Ovary (tissue), 10 donors: ENCODE measurements at places on chromosomes 11 and 22. TPM values are rescaled to one million over a fixed set of nuclear protein-coding genes. Genes with fewer than 3 reads are reported as not detected.

DNA sequence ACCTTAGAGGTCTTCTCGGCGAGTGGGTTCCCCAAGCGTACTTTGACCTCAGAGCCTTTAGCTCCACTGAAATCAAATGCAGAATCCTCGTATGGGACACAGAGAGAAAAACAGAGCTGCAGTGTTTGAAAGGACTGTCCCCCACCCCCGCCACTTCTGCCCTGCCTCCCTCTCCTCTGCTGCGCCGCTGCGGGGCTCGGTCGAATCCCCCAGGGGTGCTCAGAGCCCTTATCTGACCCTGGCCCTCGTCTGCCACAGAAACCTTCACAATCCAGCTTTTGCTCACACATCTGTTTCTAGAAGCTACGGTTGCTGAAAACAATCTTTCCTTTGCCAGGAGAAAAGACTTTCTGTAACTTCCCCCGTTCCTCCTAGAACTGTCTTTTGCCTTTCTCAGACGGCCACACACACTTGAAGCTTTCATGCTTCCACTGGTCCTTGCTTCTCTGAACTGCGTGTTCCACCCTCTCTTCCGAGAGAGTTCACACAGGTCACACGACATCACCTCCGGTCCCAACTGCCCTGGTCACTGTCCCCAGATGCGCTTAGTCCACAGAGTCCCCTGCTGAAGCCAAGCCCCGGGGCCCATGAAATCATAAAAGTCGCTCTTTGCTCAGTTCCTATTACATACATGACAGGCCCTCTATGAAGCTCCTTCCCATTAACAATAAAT lies 3.7 kb downstream of the SMIM35 start:
- H3K27ac ChIP-seq, result no peak overlapping the region
- no peaks in the 10 kb centered on the region for H3K4me1 ChIP-seq
- H3K36me3 ChIP-seq, result no peaks in the 10 kb centered on the region
- H3K27me3 ChIP-seq, result no peaks in the 10 kb centered on the region
- no peak for DNase-seq
- H3K4me3 ChIP-seq, result no peak overlapping the region

The NRXN2 gene
- polyA plus RNA-seq, result 21.5 TPM

The TTC28 gene
- 16.7 TPM for polyA plus RNA-seq

DNA sequence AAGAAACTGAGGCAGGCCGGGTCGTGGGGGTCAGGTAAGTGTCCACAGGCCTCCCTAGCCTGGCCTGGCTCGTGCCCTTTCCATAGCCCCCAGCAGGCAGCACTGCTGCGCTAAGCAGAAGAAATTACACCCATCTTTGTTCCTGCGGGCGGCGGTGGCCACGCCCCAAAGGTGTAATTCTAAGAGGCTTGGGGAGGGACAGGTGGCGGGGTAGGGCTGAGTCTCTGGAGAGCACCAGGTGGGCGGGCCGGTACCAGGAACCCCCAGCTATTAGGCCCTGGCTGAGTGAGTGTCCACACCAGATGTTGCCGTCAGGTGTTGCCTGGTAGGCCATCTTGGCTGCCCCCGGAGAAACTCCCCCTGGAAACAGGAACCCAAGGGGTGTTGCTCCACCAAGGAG lies 12.3 kb upstream of the ARAP1 start:
- no peak overlapping the region for H3K27ac ChIP-seq
- no peaks in the 10 kb centered on the region for H3K27me3 ChIP-seq
- peaks cover under 1% of the 10 kb centered on the region for H3K4me1 ChIP-seq
- no peak overlapping the region for H3K4me3 ChIP-seq

DNA sequence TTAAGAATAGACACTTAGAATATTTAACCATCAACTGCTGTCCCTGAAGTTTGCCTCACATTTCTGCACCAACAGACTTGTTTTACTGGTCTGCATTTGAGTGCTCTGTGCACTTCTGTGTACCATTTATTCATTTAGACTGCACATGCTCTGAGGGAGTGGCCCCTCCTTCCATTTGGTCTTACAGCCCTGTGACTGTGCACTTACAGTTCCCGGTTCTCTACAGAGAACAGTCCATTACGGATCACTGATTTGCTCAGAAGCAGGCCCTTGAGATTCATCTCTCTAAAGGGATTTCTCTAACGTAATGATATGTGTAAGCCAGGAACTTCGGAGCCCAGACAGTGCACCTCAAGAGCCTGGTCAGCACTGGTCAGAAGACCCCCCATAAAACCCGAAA lies 247.3 kb upstream of the BLID start:
- H3K27ac ChIP-seq, result no peak overlapping the region
- H3K36me3 ChIP-seq, result no peaks in the 10 kb centered on the region
- H3K27me3 ChIP-seq, result no peaks in the 10 kb centered on the region
- H3K4me1 ChIP-seq, result peaks cover 9% of the 10 kb centered on the region
- H3K4me3 ChIP-seq, result no peak overlapping the region

DNA sequence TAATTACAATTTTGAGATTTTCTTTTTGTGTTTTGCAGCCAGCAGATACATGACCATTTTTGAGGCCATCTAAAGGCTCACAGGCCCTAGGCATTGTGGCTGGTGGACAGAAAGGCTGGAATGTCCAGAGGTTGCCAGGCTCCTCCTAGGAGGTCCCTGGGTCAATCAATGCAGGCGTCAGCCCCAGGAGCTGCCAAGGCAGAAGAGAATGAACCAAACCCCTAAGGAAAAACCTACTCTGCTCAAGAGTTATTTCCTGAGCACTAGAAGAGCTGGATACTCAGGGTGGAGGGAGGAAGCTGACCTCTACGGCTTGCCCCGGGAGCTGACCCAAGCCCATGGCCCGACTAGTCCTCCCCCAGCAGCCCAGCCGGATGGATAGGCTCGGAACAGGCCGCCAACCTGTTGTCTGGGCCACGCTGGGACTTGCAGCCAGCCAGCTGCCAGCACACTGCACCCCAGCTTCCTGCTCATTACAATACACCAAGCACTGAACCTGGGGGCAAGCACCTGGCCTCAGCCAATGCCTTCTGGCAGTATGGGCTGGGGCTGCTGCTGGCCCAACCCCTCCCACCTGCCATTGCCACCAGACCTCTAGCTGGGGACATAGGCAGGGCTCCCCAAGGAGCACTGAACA lies 5.7 kb upstream of the SCGB1A1 start:
- H3K4me1 ChIP-seq, result peaks cover under 1% of the 10 kb centered on the region
- H3K4me3 ChIP-seq, result no peak overlapping the region
- no peak overlapping the region for H3K27ac ChIP-seq
- no peak for DNase-seq
- H3K36me3 ChIP-seq, result no peaks in the 10 kb centered on the region

The HOATZ gene
- polyA plus RNA-seq, result not detected

The MMP3 gene
- polyA plus RNA-seq, result 0.35 TPM

GRCh38 chr11:117092951-117093590 lies 5.2 kb downstream of the SIK3 start:
- peak overlapping the region; percentile 11 for H3K27ac ChIP-seq
- H3K36me3 ChIP-seq, result no peaks in the 10 kb centered on the region
- no peaks in the 10 kb centered on the region for H3K27me3 ChIP-seq
- no peak overlapping the region for H3K4me3 ChIP-seq
- no peak for DNase-seq

- H3K27ac ChIP-seq, result no peak overlapping the region
- no peak for DNase-seq
- no peaks in the 10 kb centered on the region for H3K36me3 ChIP-seq
- no peak overlapping the region for H3K4me3 ChIP-seq
Measured at GRCh38 chr11:91093141-91093540, 870.3 kb upstream of the CHORDC1 start.

DNA sequence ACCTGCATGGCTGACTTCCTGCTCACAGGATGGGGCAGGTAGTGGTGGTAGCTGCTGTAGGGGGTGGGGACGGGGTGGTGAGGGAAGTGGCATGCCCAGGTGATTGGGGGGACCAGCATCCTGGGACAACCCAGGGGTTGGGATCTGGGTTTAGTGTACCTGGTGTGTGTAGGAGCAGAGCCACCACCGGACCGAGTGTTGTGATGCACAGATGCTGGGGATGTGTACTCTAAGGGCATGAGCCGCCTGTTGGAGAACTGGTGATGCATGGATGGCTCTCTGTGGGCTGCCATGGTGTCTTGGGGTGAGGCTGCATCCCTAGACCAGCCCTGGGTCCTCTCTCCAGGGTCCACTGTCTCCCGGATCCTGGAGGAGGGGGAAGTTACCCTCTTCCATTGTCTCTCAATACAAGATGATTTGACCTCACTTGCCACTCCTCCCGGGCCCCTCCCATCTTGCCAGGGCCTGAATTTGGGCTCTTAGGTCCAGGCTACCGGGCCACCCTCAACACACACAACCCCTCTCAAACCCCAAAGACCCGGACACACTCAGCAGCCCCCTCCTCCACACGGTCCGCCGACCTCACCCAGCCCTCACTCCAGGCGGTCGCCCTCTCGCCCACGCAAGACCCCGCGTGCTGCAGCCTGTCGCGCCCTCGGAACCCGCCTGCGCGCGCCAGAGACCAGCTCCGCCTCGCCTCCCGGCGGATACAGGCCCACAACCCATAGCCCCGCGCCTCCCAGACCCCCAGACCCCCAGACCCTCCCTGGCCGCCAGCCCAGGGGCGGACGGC lies 619 bp downstream of the LRRC75B start:
- no peaks in the 10 kb centered on the region for H3K4me1 ChIP-seq
- H3K36me3 ChIP-seq, result no peaks in the 10 kb centered on the region
- no peaks in the 10 kb centered on the region for H3K27me3 ChIP-seq
- H3K27ac ChIP-seq, result peak overlapping the region; percentile 63
- DNase-seq, result peak; percentile 45

GRCh38 chr11:115202074-115202473 lies 302.1 kb downstream of the CADM1 start:
- H3K4me1 ChIP-seq, result no peaks in the 10 kb centered on the region
- no peaks in the 10 kb centered on the region for H3K36me3 ChIP-seq
- H3K27me3 ChIP-seq, result no peaks in the 10 kb centered on the region
- H3K4me3 ChIP-seq, result no peak overlapping the region

DNA sequence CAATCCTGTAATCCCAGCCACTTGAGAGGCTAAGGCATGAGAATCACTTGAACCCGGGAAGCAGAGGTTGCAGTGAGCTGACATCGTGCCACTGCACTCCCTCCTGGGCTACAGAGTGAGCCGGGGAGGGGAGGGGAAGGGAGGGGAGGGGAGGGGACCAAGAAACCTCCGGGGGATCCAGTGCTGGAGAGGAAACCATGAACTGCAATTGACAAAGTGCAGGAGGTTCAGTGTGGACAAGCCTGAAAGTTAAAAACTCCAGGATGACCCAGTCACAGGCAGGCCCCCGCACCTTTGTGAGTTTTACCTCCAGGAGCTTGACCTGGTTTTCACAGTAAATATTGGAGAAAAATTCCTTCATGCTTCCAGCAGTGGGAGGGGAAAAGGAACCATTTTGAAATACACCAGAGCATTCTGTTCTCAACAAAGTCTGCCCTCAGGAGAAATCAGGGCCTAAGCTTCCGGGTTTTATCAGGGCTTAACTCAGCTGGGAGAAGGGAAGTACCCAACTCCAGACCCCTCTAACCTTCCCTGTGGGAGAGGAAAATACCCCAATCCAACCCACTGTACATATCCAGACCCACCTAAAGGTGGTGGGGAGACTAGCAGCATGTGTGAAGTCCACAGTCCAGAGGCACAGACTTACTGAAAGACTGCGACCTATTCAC lies 15.5 kb upstream of the ZFTA start:
- H3K36me3 ChIP-seq, result no peaks in the 10 kb centered on the region
- H3K4me3 ChIP-seq, result no peak overlapping the region
- no peak for DNase-seq
- H3K4me1 ChIP-seq, result no peaks in the 10 kb centered on the region
- H3K27ac ChIP-seq, result no peak overlapping the region

DNA sequence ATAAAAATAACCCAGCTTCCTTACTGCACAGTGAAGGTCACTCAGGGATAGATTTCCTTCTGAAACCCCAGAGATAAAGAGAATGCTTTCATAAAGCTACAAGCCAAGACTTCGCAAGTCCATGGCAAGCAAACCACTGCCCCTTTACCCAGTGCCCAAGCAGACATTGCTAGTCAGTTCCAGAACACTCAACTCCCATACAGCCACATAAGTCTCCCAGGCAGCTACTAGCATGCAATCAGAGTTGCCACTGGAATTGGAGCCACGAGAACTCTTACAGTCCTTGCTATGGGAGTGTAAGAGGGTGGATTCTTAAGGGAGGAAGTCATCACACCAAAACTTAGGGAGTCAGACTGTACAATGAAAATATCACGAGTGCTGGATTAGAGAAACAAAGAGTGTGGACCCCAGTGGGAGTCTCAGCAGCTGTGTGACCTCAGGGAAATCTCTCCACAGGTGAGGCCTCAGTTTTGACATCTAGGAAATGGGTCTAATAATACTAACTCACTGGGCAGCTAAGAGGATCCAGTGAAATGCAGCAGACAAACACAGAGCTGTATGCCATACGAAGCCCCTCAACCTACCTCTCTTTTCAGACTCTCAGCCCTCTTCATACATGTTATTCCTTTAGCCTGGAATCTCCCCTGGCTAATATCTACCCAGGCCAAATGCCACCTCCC lies 526.6 kb downstream of the MN1 start:
- no peak overlapping the region for H3K4me3 ChIP-seq
- no peak for DNase-seq

GRCh38 chr11:126915430-126915829 lies 85.1 kb downstream of the KIRREL3 start:
- no peaks in the 10 kb centered on the region for H3K4me1 ChIP-seq
- H3K4me3 ChIP-seq, result no peak overlapping the region
- H3K27me3 ChIP-seq, result no peaks in the 10 kb centered on the region
- DNase-seq, result no peak
- no peaks in the 10 kb centered on the region for H3K36me3 ChIP-seq

- H3K36me3 ChIP-seq, result no peaks in the 10 kb centered on the region
- H3K27ac ChIP-seq, result no peak overlapping the region
- peaks cover 1% of the 10 kb centered on the region for H3K4me1 ChIP-seq
- no peak overlapping the region for H3K4me3 ChIP-seq
- no peak for DNase-seq
- H3K27me3 ChIP-seq, result no peaks in the 10 kb centered on the region
Measured at GRCh38 chr22:44710474-44711240, 8.7 kb downstream of the PRR5 start.

GRCh38 chr11:111663820-111664219 lies 61.6 kb downstream of the SIK2 start:
- DNase-seq, result no peak
- no peaks in the 10 kb centered on the region for H3K36me3 ChIP-seq
- peaks cover 11% of the 10 kb centered on the region for H3K4me1 ChIP-seq
- H3K27me3 ChIP-seq, result no peaks in the 10 kb centered on the region

DNA sequence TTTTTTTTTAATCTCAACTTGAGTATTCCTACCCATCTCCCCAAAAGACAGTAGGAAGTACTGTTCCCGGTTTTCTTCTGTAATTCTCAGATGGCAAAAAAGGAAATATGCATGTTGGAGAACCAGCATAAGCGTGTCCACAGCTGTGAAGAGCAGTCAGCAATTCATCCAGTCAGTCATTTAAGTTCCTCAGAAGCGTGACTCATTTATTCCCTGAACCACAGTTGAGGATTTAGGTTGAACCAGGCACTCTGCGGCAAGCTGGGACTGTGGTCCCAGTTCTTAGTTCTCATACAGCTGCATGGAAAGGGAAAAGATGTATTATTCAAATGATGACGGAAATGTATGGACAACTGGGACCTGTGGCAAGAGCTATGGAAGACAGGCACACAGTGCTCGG lies 61.0 kb upstream of the MYO18B start:
- DNase-seq, result no peak
- H3K27ac ChIP-seq, result no peak overlapping the region
- no peaks in the 10 kb centered on the region for H3K36me3 ChIP-seq
- peaks cover 7% of the 10 kb centered on the region for H3K4me1 ChIP-seq
- H3K4me3 ChIP-seq, result no peak overlapping the region

GRCh38 chr22:49166746-49167145 lies 660.9 kb downstream of the BRD1 start:
- no peaks in the 10 kb centered on the region for H3K36me3 ChIP-seq
- H3K4me1 ChIP-seq, result no peaks in the 10 kb centered on the region
- H3K27ac ChIP-seq, result no peak overlapping the region
- H3K27me3 ChIP-seq, result no peaks in the 10 kb centered on the region
- no peak overlapping the region for H3K4me3 ChIP-seq
